ENCODE measurements at places on chromosomes 13 and 19.

- DNase-seq = no peak
Observed at GRCh38 chr13:27704681-27705080, 83.0 kb downstream of the POLR1D start.

DNA sequence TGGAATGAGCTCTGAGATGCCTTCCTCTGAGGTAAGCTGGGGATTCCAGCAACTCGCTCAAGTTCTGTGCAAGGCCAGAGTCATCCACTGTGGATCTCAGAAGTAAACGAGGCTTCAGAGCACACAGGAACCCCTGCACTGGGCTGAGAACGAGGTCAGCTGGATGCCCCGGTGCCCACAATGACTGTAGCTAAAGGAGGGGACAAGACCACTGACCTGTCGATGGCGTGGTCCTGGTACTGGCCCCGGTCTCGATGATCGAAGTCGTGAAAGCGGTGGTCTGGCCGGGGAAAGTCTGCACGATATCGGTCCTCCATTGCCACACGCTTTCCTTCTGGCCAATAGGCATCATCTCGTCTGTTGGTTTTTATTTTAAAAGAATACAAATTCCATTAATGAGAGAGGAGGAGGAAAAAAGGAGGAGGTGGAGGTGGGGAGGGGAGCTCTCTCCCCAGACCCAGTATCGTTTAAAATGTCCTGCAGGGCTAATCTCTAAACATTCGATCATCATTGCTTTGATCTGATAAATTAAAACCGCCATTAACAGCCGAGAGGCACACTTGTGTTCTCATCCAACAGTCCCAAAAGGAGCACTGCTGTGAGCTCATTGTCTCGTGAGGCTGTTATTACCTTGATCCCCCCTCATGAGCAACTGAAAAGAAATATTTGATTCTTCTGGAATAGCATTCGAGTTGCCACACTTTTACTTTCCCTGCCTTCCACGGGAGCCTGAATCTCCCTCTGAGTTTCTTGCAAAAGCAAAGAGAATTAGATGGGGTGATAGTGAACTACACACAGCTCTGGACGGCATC lies 25.0 kb upstream of the TINCR start:
- no peak for DNase-seq

DNA sequence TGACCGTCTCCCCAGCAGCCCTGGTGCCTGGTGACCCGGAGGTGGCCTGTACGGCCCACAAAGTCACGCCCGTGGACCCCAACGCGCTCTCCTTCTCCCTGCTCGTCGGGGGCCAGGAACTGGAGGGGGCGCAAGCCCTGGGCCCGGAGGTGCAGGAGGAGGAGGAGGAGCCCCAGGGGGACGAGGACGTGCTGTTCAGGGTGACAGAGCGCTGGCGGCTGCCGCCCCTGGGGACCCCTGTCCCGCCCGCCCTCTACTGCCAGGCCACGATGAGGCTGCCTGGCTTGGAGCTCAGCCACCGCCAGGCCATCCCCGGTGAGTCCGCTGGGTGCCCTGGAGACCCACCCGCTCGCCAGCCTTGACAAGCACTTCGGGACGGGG lies 2.2 kb downstream of the MADCAM1 start:
- no peak for DNase-seq

DNA sequence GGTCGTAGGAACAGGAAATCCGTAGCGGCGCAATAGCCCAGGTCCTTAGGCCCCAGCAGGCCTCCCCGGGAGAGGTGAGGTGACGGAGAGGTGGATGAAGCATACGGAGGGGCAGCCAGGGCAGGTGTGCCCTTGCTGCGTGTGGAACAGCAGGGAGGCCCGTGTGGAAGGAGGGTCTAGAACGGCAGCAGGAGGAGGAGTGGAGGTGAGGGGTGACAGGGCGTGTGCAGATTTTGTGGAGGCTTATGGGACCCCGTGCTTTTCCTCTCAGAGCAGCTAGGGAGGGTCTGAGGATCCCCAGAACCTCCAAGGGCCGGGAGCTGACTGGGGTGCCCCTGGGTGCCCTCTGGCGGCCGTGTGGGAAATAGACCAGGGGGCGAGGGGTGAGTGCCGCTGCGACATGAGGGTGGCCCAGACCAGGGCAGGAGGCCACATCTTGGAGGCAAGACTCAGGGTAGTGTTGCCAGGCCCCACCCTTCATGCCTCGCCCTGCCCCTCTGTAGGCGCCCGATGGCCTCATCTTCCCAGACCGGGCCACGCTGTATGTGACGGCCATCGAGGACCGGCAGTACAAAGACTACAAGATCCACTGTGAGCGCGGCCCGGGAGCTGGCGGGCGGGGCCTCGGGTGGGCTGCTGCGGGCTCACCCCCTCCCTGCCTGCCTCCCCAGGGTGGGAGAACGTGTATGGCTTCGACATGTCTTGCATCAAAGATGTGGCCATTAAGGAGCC lies 5.0 kb upstream of the ADM5 start:
- no peak for DNase-seq

GRCh38 chr13:111395511-111396393 lies 75.3 kb downstream of the TEX29 start:
- DNase-seq = no peak

DNA sequence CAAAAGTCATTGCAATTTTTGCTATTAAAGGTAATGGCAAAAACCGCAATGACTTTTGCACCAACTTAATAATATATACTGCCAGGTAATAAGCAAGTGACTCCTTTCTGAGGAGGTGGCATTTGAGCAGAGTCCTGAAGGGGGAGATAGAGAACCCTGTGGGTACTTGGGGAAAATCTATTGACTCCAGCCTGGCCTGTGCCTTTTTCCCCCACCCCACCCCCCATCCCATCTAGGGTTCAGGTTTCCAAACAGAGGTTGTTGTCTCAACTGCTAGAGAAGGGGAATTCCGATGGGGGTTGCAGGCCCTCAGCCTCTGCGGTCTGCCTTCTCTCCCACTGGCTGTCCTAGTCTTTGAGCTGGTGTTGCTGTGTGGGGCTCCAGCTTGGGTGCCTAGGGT lies 11.5 kb downstream of the S1PR2 start:
- DNase-seq = no peak

All from AG09319 (cell line).